ENCODE measurements at places on chromosomes 2 and 18.
A peak's percentile ranks its signal among the peaks of the same experiment; 100 is the strongest.

- DNase-seq, result no peak
Observed at GRCh38 chr2:7774481-7774880, 857.3 kb downstream of the RNF144A start.

- no peak for DNase-seq
Observed at GRCh38 chr2:231043796-231044195, 6.5 kb downstream of the C2orf72 start.

- peak; percentile 53 for DNase-seq
Observed at GRCh38 chr2:181586569-181587081, 70.3 kb downstream of the CERKL start.

GRCh38 chr2:205775097-205775877, 93.0 kb downstream of the NRP2 start:
- peak; percentile 97 for DNase-seq

- peak; percentile 52 for DNase-seq
Observed at GRCh38 chr18:63848159-63848558, 39.3 kb upstream of the SERPINB2 start.
